Activated naive CD4-positive, alpha-beta T cell treated with Interleukin-2 at 50 U/mL for 16 hours (primary cell): ENCODE measurements at places on chromosomes 11 and 22.

GRCh38 chr22:48370508-48371325 is 1457.0 kb downstream of the BRD1 start:
- DNase-seq, result no peak

GRCh38 chr11:62406034-62406433 is 12.8 kb upstream of the SCGB1A1 start:
- no peak for DNase-seq

DNA sequence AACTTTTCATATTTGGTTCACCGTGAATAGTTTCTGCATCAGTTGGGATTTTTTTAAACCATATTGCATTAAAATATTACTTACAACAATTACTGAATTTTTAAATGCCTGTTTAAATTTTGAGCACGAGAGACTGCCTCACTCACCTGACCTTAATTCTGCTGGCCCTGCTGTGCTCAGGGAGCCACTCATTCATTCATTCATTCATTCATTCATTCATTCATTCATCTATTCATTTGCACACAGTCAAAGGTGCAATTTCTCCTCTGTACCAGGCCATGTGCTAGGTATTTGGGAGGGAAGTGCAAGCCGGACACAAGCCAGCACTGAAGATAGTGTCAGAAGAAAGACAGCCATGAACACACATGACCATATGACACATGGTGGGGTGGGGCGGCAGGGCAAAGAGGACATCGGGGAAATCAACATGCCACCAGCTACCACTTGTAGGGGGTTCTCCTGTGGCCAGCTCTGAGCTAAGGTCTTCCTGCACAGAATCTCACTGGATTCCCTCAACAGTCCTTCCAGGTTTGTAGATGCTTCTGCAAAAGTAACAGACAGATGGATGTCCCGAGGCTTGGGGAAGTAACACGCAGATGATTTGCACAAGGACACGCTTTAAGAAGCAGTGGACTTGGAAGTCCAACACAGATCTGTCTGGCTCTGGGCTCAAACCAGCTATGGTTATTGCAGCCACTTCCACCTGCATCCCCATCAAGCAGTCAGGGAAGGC is 568 bp upstream of the CSF2RB start:
- DNase-seq, result no peak

DNA sequence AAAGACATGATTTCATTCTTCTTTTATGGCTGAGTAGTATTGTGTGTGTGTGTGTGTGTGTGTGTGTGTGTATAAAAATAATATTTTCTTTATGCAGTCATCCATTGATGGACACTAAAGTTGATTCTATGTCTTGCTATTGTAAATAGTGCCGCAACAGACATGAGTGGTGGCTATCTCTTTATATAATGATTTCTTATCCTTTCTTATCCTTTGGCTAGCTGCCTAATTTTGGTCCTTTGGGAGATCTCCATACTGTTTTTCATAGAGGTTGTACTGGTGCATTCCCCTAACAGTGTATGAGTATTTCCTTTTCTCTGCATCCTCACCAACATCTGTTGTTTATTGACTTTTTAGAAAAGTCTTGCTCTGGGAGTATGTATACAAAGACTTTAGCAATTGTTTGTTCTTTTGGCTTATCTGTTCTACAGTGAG is 107.0 kb downstream of the STIM1 start:
- no peak for DNase-seq
